ENCODE measurements at places on chromosomes 11 and 22.

GRCh38 chr11:32068134-32068870 is 22.6 kb upstream of the RCN1 start:
- no peak for DNase-seq

- no peak for DNase-seq
Observed at GRCh38 chr11:58451585-58451984, 9.5 kb upstream of the OR5B12 start.

- DNase-seq = no peak
Observed at GRCh38 chr22:31812977-31813605, 59.3 kb downstream of the DEPDC5 start.

- no peak for DNase-seq
Observed at GRCh38 chr11:45170484-45170883, 24.0 kb downstream of the PRDM11 start.

GRCh38 chr11:5083602-5084001 is 14.2 kb downstream of the OR52E1 start:
- no peak for DNase-seq

DNA sequence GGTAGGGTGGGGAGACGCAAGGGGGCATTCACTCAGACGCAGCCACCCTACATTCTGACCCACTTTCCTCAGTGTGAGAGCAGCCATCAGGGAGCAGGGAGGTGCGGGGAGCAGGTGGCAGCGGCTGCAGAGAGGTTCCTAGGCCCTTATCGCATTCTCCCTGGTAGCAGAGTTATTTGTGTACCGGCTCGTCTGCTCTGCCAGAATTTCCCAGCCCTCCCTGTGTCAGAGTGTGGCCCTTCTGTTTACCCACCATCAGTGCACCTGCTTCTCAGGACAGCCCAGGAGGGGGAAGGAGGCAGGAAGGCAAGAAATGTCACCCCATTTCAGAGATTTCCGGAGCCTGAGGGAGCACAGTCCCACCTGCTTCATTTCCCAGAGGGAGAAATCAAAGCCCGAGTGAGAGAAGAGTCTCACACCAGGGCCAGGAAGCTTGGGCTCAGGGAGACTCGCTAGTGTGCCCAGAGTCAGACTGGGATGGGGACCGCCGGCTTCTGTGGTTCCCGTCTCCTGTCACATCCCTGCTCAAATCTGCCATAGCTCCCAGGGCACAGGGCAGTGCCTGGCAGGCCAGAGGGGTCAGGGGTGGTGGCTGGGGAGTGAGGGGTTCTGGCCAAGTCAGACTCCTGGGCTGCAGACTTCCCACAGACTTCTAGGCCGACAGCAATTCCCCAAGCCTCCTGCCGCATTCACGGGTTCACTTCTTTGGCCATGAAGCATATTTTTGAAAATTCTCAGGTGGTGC is 49.7 kb downstream of the ARRB1 start:
- no peak for DNase-seq

DNA sequence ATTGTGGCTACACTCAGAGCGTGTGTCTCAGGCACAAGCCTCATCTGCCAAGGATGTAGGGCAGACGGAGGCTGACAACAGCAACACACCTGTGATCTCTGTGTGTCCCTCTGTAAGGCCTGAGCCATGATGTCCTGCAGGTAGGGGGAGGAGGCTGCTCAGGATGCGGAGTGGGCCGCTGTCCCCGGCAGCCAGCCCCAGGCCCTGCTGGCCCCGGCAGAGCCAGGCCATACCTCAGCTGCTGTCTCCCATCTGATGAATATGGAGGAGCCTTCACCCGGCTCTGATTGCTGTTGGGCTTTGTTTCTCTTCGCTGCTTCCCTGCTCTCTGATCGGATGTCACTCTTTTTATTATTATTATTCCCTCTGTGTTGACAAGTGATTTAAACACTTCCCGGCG is 83.6 kb upstream of the NCAM1 start:
- DNase-seq = no peak

DNA sequence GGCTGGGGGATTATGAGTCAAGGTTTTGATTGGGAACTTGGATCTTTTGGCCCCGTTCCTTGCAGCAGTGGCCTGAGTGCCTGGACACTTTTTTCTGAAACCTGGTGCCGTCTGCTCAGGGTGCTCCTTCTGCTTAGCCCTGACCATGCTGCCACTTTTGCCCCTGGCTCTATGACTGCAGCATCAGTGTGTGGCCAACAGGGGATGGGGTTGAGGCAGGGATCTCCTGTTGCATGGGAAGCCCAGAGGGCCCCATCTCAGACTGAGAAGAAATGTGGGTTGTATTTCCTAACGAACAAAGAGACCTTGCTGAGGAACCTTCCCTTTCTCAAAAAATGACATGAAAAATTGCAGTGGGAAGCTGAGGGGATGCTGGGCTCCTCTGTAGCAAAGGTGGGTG is 18.7 kb downstream of the POU2F3 start:
- no peak for DNase-seq

- no peak for DNase-seq
Observed at GRCh38 chr11:111512296-111513239, at the start of gene BTG4. TSS of gene BTG4 (minus strand) at chr11:111512386. CDS start at chr11:111498776, 13,610 bp downstream.

GRCh38 chr11:112841729-112842128 is 119.5 kb upstream of the NCAM1 start:
- no peak for DNase-seq

DNA sequence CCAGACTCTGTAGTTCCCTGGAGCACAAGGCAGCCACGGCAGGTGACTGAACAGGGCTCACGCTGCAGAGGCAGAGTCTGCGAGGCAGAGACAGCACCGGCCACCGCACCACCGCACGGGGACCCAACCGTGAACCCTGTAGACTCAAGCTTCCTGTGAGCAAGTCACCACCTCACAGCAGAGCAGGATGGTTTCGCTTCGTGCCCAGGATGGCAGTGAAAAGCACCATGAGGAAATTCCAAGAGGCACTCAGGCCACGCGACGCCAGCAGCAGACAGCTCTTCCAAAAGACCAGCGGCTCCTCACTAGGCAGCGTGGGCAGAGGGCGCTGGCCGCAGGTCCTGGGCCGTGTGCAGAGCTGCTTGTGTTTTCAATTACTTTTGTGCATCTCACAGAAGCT is 24.5 kb downstream of the BRD1 start:
- no peak for DNase-seq

- no peak for DNase-seq
Observed at GRCh38 chr11:44136176-44136945, 40.9 kb downstream of the EXT2 start.

- no peak for DNase-seq
Observed at GRCh38 chr11:119192111-119192510, 6.8 kb downstream of the NHERF4 start.

DNA sequence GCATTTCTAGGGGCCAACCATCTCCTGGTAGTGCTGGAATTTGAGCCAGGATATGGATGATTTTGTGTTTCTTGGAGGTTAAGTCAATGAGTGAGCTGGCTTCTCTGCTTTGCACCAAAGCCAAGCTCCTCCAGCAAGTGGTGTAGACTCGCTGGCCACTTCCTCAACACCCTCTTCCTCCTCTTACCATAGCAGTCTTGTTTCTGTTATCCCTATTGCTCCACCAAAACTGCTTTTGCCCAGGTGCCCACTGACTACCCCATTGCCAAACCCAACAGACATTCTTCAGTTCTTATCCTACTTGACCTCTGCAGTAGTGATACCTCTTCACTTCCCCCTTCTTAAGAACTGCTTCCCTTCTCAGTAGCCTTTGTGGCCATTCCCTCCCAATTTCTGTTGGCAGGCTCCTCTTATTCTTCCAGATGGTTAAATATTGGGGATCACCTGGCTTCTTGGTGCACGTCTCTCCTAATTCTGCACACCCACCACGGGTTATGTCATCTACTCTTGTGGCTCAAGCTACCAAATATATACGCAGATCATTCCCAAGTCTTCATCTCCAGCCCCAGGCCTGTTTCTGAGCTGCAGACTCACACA is 7.0 kb upstream of the PRG2 start:
- DNase-seq = no peak

DNA sequence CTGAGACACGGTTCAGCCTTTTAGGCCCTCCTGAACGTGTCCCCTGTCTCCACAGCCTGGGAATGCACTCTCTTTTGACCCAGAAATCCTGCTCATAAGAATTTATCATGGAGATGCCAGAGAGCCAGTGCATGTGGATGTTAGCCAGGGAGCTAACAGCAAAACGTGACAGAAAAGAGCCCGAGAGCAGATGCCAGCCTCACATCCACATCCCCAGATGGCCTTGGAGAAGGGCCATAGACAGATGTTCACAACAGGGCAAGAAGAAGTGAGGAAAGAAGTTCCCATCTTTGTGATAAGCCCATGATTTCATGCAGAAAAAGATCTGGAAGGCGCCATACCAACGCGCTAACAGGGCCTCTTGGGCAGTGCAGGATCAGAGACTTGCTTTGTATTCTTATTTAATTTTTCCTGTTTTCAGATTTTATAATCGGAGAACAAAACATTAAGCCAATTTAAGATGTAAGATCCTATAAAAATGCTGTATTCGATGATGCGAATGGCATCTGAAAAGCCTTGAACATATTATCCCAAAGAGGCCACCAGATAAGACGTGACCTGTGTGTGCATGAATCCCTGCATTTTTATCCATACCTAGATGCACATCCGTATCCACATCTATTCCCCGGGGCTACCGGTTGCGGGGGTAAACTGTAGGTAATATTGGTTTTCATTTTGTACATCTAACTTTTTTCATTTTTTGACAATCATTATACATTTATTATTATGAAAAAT is 48.7 kb downstream of the IGLL5 start:
- no peak for DNase-seq

DNA sequence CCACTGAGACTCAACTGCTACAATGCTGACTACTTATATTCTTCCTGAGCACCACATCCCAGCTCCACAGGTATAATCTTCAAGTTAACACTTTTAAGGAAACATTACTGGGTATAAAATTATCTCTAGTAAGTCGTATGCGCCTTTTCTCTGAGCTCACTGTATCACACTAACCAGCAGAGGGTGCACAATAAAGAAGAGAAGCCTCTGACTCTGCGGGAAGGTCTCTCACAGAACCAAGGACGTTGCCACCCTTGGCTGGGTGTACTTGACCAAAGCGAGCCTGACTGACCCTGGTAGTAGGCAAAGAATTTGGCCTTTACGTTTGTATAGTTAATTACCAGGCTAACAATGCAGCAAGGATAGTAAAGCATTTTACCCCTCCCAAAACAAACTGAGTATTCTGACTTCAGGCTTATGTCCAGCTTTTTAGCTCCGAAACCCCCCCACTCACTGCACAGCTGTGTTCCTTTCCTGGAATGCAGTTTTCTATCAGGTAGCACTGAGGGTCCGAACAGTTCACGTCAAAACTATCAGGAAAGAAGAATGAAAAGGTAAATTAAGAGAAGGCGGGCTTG is at the start of gene BTBD18:
Gene BTBD18, minus strand, starts transcription at position 144 of the 578 bp plus-strand sequence. CDS start 631 bp downstream, outside the sequence.
- DNase-seq = no peak

DNA sequence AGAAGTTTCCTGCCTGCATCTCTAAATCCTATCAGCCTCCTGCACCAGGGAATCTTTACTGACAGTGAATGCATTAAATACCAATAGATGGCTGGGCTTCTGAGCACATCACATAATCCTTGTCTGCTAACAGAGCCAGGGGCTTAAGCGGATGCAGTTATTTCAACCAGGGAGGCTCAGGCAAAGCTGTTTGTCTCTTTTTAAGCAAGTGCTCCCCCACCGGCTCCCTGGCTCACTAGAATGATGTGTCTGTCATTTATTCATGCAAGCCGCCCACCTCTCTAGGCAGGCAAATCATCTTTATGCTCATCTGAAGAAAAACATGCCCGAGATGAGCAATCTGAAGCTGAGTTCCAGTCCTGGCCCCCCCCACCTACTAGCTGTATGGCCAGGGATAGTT is 182.3 kb downstream of the TENM4 start:
- no peak for DNase-seq

GRCh38 chr22:41831828-41832552 is 915 bp upstream of the SREBF2 start:
- no peak for DNase-seq

GRCh38 chr22:38504731-38505540 is 1.2 kb downstream of the DDX17 start:
- no peak for DNase-seq

GRCh38 chr11:124511745-124512144 is 31.7 kb downstream of the OR8B12 start:
- no peak for DNase-seq

DNA sequence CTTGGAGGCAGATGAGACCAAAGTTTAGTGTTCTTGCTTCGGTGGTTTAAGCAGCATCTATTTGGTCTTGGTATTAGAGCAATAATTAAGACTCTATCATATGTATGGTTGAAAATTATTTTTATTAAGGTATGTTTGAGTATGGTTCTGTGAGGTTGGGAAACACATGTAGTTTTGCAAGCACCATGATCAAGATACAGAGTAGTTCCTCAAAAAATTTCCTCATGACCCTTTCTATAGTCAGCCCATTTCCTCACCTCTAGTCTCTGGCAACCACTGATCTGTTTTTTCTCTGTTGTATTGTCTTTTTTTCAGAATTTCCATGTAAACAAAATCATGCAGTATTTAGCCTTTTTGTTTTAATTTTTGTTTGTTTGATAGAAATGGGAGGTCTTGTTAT is 18.4 kb downstream of the MTMR3 start:
- no peak for DNase-seq

GRCh38 chr11:130301002-130301401 is 13.7 kb downstream of the ZBTB44 start:
- DNase-seq = no peak

DNA sequence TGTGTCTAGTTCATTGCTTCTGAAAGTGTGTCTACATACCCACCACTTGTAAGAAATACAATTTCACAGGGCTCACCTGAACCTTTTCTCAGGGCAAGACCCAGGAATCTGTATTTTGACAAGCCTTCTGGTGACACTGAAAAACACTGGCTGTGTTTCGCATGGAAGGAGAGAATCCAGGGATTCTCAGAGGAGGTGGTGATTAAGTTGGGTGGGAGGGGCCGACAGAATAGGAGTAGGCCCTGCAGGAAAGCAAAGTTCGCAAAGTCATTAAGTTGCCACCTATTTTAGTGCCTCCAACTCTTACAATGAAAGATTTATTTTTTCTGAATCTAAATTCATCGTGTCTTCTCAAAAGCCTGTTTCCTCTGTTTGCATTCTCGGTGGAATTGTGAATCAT is 186.8 kb downstream of the FAT3 start:
- no peak for DNase-seq

GRCh38 chr22:50202130-50202666 is 1.4 kb downstream of the SELENOO start:
- no peak for DNase-seq

GRCh38 chr11:10282117-10282516 is 11.9 kb downstream of the SBF2 start:
- DNase-seq = no peak

GRCh38 chr11:14136561-14136960 is 174.0 kb downstream of the SPON1 start:
- DNase-seq = no peak

DNA sequence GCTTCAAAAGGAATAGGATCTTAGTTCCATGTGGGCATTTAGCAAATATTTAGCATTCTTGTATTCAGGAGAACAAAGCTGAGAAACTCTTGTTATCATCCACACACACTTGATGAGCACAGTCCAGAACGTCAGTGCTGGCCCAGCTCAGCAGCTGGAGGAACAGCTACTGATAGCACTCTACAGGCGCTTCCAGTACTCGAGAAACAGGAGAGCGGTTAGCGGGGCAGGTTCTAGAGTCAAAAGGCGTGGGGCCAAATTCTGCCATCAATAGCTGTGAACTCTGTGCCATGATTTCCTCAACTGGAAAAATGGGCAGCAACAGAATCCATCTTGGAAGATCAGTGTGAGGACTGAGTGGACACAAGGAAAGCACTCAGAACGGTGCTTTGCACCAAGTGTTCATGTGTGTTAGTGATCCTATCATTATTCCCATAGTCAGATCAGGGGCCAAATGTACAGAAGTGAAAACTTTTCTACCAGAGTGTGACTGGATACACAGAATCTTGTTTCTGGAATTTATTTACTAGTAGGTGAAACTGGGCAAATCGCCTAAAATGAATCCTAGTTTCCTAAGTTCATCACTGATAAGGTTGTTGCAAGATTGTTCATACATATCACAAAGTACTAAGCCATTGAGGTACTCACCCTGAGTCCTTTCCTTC is 3.2 kb downstream of the JOSD1 start:
- DNase-seq = no peak

All from NCI-H2081 treated with DMSO at 0.1 percent for 48 hours (cell line).